ENCODE measurements at places on chromosomes 3 and 15.

DNA sequence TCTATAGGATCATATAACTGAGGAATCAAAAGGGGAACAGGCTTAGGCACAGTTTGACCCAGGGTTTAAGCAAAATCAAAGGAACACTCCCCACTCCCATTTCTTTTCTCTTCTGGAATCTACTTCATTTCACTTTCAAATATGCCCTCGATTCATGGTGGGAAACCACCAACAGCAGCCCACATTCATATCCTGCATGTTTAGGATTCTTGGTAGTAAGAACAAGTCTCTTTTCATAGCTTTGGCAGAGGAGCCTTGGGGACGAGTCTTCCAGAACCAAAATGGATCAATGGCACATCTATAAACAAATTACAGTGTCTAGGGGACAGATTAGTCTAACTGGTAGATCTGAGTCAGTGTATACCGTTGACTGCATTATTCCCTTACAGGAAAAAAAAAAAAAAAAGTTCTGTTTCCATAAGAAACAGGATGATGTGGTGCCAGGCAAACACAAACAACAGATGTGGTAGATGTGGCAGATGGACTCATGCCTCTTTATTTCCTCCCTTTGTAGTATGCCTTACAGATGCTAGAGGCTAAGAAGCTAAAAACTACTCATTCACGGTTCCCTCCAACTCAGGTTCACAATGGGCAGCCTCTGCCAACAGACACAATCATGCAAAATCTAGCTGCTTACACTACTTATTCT lies 578.3 kb upstream of the ADAMTS9 start:
- DNase-seq: no peak

DNA sequence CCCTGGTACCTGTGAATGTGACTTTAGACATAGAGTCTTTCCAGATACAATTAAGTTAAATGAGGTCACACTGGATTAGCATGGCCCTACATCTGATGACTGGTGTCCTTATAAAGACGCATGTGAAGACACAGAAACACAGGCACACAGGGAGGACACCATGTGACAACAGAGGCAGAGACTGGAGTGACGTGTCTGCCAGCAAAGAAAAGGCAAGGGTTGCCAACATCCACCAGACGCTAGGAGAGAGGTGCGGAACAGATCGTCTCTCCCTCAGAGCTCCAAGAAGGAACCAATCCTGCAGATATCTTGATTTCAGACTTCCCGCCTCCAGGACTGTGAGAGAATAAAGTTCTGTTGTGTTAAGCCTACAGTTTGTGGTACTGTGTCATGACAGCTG lies 42.8 kb downstream of the CX3CR1 start:
- DNase-seq: no peak

GRCh38 chr15:87597346-87598052 lies 659.0 kb downstream of the NTRK3 start:
- no peak for DNase-seq

GRCh38 chr3:10561946-10562560 lies 56.7 kb upstream of the ATP2B2 start:
- no peak for DNase-seq

GRCh38 chr3:123385981-123386380 lies 62.9 kb downstream of the ADCY5 start:
- no peak for DNase-seq

Measured in CD4-positive, alpha-beta T cell treated with Interleukin-15 for 1 hour (primary cell).